NCI-H345 (cell line): ENCODE measurements at places on chromosomes 3 and 15.

DNA sequence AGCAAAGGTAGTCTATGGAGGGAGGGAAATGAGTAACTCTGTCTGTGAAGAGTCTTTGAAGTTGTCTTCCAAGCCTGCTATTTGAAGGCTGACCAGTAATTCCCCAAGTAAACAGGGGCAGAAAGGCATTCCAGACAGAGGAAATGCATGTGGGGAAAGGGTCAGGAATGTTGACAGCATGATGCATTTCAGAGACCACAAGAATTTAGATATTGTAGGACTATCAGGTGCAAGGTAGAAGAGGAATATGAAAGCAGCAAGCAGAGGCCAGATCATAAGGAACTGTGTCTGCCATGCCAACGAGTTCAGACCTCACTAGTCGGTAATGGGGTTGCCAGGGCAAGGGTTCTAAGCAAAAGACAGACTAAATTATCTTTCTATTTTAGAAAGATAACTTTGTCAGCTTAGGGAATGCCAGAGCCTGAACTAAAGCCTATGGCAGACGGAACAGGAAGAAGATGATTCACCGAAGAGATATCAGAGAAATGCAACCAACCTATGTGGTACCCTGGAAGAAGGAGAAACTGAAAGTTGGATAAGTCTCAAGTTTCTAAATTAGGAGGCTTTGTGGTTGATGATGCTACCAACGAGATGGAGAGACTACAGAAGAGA, 327.0 kb upstream of the RORA start:
- DNase-seq, result no peak

DNA sequence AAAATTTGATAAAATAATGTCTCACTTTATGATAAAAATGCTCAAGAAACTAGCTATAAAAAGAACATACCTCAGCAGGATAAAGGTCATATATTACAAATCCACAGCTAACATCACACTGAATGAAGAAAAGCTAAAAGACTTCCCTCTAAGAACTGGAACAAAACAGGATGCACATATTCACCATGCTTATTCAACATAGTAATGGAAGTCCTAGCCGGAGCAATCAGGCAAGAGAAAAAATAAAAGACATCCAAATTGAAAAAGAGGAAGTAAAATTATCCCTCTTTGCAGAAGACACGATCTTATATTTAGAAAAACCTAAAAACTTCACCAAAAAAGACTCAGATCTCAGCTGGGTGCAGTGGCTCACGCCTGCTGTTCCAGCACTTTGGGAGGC, 34.0 kb downstream of the SENP7 start:
- no peak for DNase-seq

DNA sequence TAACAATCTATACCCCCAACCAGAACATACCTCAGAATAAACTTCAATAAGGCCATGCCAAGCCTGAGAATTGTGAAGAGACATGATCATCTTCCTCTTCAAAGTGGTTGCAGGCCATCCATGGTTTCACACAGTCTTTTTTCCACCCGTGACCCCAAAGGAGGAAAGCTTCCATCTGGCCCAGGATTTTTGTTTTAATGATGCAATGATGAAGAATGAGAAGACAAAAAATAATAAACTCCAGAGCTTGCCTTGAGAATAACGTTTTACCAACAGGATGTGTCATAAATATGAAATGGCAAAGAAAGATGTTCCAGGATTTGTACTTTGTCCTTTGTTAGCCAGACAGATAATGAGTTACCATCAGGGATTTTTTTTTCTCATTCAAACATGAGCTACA, 201.9 kb downstream of the WNT5A start:
- no peak for DNase-seq

DNA sequence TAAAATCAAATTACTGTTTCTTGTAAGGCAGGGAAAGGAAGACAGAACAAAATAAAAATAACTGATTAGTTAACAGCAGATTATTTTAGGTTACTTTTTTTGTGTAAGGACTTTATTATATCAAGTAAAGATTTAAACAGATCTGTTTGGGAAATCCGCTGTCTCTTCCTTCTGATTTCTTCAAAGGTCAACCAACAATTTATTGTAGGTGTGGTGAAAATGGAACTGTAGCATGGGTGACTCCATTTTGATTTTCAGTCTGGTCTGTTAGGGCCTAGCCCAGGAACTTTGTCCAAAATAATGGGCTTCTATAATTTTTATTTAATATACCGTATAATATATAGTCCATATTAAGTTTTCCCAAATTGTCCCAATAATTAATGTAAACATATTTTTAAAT, 13.5 kb upstream of the IDH2 start:
- DNase-seq, result no peak

DNA sequence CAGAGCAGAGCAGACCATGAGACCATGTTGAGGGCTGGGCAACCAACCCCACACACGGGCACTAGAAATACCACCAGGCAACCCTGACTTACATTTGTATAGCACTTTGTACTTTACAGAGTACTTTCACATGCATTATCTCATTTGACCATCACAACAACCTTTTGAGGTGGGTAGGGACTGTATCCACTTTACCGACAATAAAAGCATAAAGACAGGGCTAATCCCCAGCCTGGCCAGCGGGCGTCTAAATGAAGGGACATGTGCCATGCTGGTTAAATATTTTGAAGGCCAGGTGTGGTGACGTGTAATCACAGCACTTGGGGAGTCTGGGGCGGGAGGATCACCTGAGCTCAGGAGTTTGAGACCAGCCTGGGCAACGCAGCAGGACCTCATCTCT, 23.6 kb downstream of the RASGRP1 start:
- DNase-seq, result no peak

DNA sequence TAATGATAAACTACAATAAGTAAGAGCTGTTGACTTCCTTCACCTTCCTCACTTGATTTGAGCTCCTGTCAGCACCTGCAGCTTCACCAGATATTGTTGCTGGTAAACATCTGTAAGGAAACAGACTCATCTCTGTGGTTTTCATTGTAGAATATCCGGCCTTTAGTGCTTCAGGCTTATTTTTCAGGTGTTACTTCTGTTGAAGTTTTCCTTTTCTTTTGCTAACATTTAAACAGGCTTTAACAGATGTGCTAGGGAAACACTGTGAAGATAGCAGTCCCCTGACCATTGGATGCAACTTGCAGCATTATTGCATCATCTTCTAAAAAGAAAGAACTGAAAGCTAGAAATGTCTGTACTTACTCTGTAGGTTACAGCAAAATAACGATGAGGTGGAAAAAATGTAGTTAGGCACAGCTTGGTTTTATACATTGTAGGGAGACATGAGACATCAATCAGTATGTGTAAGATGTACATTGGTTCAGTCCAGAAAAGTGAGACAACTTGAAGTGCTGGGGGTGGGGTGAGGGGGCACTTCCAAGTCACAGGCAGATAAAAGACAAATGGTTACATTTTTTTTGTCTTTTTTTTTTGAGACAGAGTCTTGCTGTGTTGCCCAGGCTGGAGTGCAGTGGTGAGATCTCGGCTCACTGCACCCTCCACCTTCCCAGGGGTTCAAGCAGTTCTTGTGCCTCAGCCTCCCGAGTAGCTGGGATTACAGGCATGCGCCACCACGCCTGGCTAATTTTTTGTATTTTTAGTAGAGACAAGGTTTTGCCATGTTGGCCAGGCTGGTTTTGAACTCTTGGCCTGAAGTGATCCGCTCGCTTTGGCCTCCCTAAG, 10.2 kb downstream of the EDEM1 start:
- DNase-seq, result no peak

- DNase-seq, result no peak
These were observed 13.7 kb downstream of the ZDHHC19 start for GRCh38 chr3:196197524-196197923.

GRCh38 chr3:95319921-95320494, 1257.1 kb downstream of the NSUN3 start:
- no peak for DNase-seq

DNA sequence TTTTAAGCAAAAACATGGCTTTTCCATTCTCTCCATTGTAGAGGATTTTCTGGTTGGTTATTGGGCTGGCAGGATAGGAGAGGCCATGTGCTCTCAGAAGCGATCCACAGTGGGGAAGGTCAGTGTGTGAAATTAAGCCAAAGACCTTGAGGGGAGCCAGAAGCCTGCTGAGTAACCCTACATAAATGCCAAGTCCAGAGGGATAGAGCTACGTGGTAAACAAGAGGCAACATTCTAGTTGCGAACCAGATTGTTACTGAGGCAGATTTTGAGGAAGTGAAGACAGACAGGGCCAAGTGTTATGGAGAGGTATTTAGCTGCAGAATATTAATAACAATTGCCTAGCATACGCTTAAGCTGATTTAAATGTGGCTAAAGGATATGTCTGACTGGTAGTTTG, 592.8 kb upstream of the GBE1 start:
- DNase-seq, result no peak

GRCh38 chr3:169394316-169394715, 269.2 kb downstream of the MECOM start:
- DNase-seq, result no peak

DNA sequence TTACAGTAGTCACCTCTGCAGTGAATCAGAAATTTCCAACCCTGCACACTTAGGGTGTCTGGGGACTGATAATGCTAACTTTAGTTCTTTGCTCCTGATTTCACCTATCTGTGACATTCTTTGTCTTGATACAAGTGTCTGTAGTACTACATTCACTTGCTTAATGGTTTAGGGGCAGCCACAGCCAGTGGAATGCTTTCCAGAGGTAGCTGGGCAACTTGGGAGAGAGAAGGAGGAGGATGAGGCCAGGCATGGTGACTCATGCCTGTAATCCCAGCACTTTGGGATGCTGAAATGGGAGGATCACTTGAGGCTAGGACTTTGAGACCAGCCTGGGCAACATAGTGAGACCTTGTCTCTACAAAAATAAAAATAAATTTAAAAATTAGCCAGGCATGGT, 8.5 kb downstream of the BAHD1 start:
- DNase-seq, result no peak

GRCh38 chr3:128975276-128975675, 18.6 kb downstream of the CFAP92 start:
- DNase-seq, result no peak

GRCh38 chr15:36506733-36507356, 72.6 kb upstream of the CDIN1 start:
- no peak for DNase-seq

- no peak for DNase-seq
These were observed 148.4 kb downstream of the TNIK start for GRCh38 chr3:171311784-171312183.
